ENCODE measurements at places on chromosomes 13 and 19.

DNA sequence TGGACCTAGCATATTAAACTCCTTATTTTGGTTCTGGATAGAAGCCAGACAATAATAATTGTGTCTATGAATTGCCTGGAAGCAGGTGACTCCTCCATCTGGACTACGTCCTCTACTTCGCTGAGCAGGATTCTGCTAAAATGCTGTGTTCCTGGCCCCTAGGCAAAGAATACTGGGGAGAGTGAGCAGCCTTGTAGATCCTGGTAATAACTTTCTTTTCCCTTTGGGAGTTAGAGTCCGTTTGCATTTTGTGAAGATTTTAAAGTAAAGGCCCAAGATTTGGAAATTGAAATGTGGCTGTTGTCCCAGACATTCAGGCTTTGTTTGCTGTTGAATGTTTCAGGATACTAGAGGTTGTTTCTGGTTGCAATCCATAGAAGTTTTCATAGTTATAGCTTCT, 511.9 kb upstream of the KLF12 start:
- DNase-seq = no peak

DNA sequence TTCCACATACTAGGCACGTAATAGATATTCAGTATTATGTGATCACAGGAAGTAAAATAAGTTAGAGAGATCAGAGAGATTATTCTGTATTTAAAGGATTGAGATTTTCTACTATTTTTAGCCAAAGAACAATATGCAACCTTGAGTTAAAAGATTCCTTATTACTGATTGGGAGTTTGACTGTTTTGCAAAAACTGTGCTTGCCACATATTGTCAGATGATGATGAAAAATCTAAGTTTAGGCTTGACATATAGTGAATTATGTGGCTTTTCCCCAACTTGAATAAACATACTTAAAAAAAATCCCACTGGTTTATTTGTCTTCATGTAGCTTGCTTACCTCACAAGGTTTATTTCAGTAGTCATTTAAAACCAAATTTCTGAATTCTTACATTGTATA, 194.4 kb downstream of the KCNRG start:
- no peak for DNase-seq

- peak; percentile 24 for DNase-seq
Measured at GRCh38 chr19:46081928-46082727, 41.3 kb upstream of the IGFL4 start.

DNA sequence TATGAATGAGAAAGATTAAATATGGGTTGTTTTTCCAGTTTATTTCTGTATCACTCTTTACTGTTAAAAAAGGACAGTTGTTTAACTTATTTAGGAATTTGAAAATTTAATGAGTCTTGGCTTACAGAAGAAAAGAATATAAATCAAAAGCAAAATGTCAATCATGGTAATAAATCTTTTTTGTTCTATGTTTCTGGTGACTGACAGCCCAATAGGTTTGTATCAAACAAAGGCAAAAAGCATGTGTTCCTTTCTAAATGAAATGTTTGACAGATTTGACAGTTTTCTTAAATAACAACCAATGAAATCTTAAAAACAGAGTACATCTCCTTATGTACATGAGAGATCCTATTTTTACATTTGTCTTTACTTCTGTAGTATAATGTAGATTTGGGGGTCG, 11.0 kb downstream of the PCDH9 start:
- DNase-seq = no peak

- no peak for DNase-seq
Measured at GRCh38 chr19:29076161-29076560, 136.8 kb downstream of the UQCRFS1 start.

GRCh38 chr13:83449668-83450395, 432.4 kb downstream of the SLITRK1 start:
- no peak for DNase-seq

DNA sequence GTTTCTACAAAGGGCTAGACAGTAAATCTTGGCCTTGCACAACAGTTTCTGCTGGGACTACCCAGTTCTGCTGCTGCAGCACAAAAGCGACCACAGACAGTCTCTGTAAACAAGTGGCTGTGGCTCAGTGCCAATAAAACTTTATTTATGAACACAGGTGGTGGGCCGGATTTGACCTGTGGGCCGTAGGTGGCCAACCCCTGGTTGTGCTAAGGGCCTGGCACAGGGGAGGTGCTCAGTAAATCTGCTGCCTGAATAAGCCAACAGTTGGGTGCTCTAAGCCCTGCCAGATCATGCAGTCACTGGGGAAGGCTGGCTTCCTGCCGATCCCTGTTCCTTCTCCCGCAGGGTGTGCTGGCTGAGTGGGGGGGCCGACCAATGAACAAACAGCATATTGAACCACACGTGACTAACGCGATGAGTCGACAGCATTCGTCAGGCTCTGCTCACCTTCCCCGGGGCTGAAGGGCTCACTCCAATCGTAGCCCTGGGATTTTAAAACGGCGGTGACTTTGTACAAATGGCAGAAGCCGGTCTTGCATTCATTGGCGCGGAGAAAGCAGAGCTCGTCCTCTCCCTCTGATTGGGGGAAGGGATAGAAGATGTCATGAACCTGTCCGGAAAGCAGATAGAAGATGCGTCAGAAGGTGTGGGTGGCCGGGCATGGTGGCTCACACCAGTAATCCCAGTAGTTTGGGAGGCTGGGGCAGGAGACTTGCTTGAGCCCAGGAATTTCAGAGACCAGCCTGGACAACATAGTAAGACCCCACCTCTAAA, 24.3 kb upstream of the MYDGF start:
- DNase-seq = no peak

DNA sequence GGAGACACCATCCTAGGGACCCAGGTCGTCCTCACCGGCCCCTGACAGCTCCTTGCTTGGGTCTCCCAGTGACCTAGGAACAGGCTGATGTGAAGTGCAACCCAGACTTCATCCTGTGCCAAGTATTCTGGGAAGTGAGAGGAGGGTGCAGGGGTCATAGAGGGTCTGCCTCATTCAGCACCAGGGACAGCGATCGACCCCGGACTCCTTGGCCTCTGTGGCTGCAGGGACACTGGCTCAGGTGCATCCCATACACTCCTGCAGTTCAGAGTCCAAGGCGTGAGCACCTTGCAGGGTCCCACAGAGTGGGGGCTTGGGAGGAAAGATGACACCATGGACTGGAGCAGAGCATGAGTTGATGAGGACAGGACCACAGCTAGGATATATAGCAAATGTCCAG, 10.0 kb upstream of the OR10H2 start:
- no peak for DNase-seq

All from NCI-H1436 (cell line).